ENCODE measurements at places on chromosomes 3 and 15.

DNA sequence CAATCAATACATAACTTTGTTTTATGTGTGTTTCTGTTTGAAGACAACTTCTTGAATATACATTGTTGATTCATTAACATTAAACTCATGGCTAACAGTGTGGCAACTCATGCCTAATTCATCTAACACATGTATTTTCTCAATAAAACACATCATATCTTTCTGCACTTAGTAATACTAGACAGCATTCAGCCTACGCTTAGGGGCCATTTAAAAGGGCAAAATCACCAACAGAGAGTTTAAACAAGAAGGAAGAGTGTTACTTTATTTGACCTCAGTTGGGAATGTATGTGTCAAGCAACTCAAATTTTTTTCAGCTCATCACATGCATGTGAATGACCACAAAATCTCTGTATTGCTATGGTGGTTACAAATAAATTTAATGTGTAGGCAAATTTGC is 128.8 kb upstream of the AADACL2 start:
- no peak for DNase-seq

- no peak for DNase-seq
Measured at GRCh38 chr15:40767838-40768500, 1.8 kb upstream of the C15orf62 start.

- DNase-seq, result no peak
Measured at GRCh38 chr15:78604420-78604819, 16.4 kb downstream of the CHRNA3 start.

DNA sequence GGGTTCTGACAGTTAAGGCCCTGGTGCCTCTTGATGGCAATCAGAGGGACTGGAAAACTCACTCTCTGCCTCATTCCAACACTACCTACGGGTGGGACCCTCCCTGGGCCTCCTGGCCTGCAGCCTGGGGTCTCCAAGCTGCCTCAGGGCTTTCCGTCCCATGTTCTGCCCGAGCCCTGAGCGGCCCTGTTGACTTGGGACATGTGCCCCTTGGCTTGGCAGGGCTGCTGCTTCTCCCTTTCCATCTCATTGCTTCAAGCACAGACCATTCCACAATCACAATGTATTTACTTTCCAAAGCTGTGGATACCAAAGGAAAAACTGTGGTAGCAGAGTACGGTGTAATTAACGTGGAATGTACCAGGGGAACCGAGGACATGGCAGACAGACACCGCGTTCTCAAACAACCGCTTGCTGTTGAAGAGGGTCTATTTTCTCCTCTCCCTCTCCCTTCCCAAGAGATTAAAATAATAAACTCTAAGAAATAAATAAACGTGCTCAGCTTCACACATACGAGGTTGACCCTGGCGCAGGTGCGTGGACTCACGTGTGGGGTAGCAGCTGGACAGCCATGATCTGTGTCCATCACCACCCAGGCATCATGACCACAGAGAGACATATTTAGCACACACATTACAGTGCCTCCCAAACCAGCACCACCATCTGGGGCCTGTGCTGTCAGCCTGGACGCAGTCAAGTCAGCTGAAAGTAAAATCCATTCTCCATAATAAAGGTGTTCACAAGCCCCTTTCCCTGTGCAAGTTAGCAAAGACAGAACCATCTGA is 172.0 kb downstream of the XXYLT1 start:
- DNase-seq, result no peak

- no peak for DNase-seq
Measured at GRCh38 chr3:40465456-40465855, 8.3 kb downstream of the RPL14 start.

- no peak for DNase-seq
Measured at GRCh38 chr15:80878867-80879250, 99.7 kb downstream of the CEMIP start.

- no peak for DNase-seq
Measured at GRCh38 chr3:24765399-24765798, 270.7 kb upstream of the THRB start.

GRCh38 chr3:188169830-188170455 is 16.0 kb downstream of the LPP start:
- DNase-seq, result no peak

DNA sequence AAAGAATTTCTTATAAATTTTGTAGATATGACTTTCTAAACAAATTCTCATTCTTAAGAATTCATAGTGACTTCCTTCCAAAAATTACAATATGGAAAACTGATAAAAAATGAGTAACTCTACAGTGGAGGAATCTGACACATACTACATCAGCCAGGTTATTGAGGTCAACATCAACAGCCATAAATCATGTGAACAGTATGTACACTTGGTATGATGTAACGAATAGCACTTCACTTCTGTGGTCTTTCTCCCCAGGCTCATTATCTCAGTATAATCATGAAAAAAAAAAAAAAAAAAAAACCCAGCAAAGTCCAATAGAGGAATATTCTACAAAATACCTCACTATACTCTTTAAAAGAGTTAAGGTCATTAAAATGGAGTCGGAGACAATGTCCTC is 111.2 kb upstream of the SUCLG2 start:
- no peak for DNase-seq

- no peak for DNase-seq
Measured at GRCh38 chr15:25713736-25714537, 149.2 kb downstream of the ATP10A start.

GRCh38 chr15:85402195-85402881 is 21.9 kb downstream of the AKAP13 start:
- no peak for DNase-seq

DNA sequence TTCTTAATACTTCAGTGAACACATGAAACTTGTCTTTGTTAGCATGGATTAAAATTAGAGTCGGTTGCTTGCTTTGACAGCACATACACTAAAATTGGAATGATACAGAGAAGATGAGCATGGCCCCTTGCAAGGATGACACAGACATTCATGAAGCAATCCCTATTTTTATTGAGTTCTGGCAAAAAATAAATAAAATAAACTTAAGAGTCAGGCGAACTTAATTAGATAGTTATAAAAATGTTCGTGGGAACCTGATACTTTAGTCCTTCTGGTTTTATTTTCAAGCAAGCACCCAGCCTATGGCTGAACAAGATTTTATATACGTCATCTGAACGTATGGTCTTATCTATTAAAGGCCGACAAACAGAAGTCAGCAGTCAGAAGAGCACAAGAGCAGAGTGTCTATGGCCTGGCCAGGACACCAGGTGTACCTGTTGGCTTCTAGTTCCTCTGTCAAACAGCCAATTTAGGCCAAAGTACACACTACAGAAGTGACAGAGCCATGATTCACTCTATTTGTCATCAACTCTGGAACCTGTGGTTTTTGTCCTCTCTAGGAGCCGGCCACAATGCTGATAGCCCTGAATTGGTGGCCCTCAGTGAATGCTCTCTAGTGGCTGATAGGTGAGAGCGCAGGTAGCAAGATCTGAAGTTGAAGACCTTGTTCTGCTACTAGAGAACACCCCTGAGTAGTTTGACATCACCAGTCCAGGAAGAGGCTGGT is 64.3 kb downstream of the LEO1 start:
- DNase-seq, result no peak

GRCh38 chr3:63654931-63655330 is 2.5 kb downstream of the SNTN start:
- DNase-seq, result no peak

DNA sequence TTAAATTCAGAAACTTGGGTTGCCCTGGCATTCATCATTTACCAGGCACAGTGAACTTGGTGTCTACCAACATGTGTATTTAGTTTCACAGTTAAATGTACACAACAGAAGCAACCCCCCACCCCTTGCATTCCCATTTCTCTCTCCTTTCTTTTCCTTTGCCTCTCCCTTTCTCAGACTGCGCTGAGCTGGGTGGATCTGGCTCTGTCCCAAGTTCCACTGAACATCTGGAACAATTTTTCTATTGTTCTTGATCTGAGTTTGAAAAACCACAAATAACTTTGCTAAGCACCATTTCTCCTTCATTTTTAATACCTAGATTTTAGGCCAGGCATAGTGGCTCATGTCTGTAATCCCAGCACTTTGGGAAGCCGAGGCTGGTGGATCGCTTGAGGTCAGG is 242.2 kb downstream of the ABHD5 start:
- DNase-seq, result no peak

All from stimulated activated CD4-positive, alpha-beta T cell treated with anti-CD3 and anti-CD28 coated beads, Interleukin-12 subunit alpha, Interleukin-12 subunit beta, amount 100 ng/mL, for 48 hours (primary cell).